ENCODE measurements at places on chromosomes 2 and 18.

- no peak for DNase-seq
These were observed 122.3 kb downstream of the MEMO1 start for GRCh38 chr2:31888550-31888949.

GRCh38 chr18:57797209-57797651 is 5.9 kb downstream of the ATP8B1 start:
- DNase-seq, result no peak

DNA sequence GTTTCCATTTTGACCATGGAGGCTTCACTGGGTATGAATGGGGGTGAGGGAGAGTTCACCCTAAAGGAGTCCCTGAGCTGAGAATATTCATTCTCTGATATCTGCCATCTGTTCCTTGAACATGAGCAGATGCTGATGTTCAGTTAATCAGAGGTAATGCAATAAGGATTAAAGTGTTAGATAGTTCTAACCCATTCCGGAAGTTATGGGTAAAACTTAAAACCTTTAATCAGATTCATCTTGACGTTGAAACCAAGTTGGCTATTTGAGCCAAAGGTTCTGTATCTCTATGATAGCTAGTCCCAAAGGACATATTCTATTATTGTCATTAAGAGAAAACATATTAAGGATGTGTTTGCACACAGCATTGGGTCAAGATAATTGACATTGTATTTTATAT is 268.9 kb downstream of the PLCL1 start:
- no peak for DNase-seq

GRCh38 chr2:185793532-185794345 is 55.1 kb downstream of the FSIP2 start:
- DNase-seq, result no peak

DNA sequence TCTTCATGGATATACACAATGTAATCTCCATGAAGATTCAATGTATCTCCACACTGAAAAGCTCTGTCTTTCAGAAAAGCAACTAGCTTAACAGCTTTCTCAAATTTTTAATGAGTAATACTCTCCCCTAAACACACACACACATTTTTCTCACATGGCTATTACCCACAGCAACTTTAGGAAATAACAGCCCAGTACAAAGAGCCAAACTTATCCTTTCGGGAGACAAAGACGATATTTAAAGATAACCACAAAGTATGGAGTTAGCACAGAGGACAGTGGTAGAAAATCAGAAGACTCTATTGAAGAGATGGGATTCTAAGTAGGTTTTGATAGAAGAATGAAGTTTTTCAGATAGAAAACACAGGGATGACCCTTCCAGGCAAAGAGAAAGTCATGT is 394.9 kb upstream of the TRIB2 start:
- DNase-seq, result no peak

GRCh38 chr2:38751596-38752410 is 642 bp upstream of the SRSF7 start:
- DNase-seq, result peak; percentile 26

DNA sequence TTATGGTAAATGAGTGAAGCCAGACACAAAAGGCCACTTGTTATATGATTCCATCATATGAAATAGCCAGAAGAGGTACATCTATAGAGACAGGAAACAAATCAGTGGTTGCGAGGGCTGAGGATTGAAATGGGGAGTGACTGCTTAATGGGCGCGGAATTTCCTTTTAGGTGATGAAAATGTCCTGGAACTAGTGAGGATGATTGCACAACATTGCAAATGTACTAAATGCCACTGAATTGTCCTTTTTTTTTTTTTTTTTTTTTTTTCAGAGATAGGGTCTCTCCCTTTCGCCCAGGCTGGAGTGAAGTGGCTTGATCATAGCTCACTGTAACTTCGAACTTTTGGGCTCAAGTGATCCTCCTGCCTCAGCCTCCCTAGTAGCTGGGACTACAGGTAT is 15.3 kb upstream of the GAREM2 start:
- no peak for DNase-seq

- peak; percentile 7 for DNase-seq
These were observed 33.2 kb downstream of the TOGARAM2 start for GRCh38 chr2:29014331-29014730.

DNA sequence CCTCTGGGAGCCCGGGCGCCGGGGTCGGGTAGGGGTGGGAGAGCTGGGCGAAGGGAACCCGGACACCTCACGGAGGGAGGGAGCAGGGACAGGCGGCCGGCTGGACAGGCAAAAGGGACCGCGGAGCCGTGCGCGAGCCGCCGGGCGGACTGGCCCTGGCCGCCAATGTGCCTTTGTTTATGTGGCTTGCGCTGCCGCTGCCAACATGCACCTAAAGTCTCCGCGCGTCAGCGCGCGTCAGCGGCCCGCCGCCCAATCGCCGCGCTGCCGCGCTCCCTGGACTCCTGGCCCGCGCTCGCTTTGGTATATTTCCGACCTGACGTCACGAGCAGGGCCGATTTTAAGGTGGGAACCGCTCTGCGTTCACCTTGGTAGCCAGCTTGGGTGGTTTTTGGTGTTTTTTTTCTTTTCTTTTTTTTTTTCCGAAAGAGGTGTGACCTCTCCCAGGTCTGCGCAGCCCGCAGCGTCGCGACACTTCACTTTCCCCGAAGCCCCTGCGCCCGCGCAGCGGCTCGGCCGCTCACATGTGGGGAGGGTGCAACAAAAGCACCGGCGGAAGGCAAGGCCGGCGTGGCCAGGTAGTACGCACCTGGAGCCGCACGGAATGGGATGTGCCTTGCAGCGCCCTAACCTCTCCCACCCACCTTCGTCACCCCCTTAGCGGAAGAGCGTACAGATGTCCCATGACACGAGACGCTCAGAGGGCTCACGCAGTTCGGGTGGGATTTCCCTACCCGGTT is at the start of gene NR4A2:
NR4A2 (minus strand) TSS at position 188 of the 740 bp plus-strand sequence. CDS start 2,535 bp downstream, outside the sequence.
- peak; percentile 80 for DNase-seq

GRCh38 chr2:1511455-1511854 is 98.2 kb downstream of the TPO start:
- no peak for DNase-seq

- DNase-seq, result no peak
These were observed 140.9 kb upstream of the GPC1 start for GRCh38 chr2:240294514-240294913.

DNA sequence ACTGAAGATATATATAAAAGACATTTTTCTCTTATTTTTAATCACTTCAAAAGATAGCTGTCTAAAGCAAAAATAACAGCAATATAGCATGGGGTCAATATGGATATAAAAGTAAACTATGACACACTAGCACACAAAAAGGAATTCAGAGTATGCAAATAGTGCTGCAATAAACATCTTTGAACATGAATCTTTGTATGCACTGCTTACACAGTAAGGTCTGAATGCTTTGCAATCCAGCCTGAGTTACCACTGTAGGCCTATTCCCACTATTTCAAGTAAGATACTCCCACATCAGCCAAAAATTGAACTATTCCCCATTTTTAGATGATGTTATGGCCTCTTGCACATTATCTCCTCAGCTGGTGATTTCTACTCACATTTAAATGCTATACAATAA is 27.4 kb upstream of the ERCC3 start:
- no peak for DNase-seq

- no peak for DNase-seq
These were observed 132.8 kb downstream of the ACOXL start for GRCh38 chr2:110865188-110865587.

DNA sequence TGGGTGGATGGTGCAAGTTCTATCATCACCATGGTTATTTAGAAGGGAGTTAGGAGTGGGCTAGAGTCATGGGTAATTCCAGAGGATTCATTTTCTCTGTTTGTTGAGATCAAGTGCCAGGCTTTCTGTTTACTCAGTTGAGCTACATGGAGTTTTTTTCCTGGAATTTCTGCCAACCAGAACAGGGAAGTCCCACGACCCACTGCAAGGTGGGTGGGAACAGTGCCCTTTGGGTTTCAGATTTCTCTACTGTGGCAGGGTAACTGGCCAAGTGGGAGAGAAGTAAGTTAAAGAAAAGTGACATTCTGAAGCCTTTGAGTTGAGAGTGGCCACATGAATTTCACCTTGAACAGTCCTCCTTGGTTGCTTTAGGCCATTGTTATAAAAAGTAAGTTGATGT is 138.9 kb downstream of the SLC39A10 start:
- DNase-seq, result no peak

DNA sequence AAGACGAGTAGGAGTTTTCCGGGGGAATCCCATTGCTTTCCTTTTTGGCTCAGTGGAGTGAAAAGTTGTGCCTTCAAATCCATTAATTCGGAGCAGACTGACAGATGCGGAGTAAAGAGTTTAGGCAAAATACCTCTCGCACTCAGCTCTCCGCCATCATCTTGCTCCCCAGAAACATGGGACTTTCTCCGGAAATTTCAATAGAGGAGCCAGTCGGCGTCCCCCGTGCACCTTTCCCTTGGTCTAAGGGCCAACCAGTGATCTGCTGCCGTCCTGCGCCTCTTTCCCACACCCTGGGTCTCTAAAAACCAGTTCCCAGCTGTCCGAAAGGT is 318 bp downstream of the TYW5 start:
- no peak for DNase-seq

DNA sequence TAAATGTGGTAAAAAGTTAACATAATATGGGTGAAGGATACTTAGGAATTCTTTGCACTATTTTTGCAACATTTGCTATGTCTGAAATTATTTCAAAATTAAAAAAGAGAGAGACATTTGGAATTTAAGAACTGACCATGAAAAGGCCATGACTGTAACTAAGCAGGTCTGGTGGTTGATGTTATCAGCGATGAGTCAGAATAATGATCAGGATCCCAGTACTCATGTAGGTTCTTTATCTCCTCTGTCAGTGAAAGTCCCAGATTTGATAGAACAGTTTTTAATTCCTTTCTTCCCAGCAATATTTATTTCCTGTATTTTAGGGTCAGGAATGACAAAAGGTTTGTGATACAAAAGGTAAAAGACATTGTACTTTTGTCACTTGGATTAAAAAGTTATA is 242.4 kb upstream of the ZNF521 start:
- DNase-seq, result no peak

GRCh38 chr2:174059884-174060244 is 94.7 kb upstream of the SP3 start:
- DNase-seq, result no peak

DNA sequence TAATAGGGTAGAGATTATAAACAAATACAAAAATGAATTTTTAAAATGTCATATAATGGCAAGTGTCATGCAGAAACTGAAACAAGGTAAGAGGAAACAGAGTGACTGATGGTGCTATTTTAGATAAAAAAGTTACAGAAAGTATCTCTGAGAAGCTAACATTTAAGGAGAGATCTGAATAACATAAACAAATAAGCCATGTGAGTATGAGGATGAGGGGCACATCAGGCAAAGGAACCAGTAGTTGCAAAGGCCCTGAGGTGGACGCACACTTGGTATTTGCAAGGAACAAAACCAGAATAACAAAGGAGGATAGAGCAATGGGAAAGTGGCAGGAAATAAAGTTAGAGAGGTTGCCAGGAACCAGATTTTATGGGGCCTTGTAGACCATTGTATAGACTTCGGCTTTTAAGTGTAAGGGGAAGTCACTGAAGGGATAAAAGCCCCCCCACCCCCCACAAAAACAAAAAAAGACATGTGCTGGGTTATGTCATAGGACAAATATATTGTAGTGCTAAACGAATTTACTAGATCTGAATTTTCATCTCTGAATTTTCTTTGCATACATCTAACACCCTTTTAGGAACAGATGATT is 159.2 kb downstream of the DTNB start:
- DNase-seq, result no peak

DNA sequence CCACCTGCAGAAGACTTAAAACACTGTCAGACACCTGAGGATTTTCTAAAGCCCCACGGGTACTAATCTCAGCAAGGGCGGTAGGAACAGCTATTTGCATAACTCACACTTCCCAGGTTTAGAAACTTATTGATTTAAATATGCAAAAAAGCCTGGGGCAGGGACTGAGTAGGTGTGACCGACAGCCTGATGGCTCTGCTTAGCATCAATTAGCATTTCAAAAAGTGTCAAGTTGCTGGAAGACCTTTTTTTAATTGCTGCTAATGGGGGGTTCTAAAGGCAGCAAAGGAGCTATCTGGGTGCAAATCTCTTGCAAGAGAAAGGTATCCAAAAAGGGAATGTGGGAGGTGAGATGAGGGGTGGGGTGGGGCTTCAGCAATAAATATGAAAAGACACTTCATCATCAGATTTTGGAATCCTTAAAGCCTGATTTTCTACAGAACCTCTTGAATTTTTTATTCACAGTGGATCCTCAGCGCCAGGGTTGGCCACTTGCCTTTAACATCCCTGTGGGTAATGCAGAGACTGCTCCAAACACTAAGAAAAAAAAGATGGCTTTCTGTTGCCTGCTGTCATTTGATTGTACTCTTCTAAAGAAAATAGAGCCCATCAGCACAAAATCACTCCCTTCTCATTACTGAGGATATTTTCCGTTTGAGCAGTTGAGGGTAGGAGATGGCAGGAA is 121.1 kb upstream of the RMP24 start:
- DNase-seq, result no peak

GRCh38 chr2:108594982-108595464 is 60.8 kb downstream of the LIMS1 start:
- no peak for DNase-seq
